Amygdala (tissue), 56 donors: ENCODE measurements at places on chromosomes 2 and 18.

- no peak for DNase-seq
These were observed 45.7 kb downstream of the ANKMY1 start for GRCh38 chr2:240512109-240512485.

DNA sequence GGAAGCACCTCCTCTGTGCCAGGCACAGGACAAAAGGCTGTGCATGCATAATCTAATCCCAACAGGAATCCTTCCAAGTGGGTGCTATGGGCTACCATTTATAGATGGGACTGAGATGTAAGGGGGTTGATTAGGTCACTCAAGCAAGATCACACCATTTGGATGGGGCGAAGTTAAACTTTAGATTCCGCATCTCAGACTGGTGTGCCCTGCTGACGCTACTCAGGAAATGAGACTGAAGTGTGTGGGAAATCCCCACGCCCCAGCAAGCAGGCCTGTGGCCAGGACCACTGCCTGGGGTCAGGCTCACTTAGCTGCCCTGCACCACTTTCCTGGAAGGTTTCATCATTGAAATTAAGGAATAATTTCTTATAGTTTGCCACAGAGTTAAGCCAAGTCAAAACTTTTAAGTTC lies 70.5 kb upstream of the PPP1CB start:
- no peak for DNase-seq

- no peak for DNase-seq
These were observed 154.1 kb upstream of the BOD1L2 start for GRCh38 chr18:56992777-56993176.

- no peak for DNase-seq
These were observed 31.1 kb upstream of the PPP1R1C start for GRCh38 chr2:181954538-181954883.

DNA sequence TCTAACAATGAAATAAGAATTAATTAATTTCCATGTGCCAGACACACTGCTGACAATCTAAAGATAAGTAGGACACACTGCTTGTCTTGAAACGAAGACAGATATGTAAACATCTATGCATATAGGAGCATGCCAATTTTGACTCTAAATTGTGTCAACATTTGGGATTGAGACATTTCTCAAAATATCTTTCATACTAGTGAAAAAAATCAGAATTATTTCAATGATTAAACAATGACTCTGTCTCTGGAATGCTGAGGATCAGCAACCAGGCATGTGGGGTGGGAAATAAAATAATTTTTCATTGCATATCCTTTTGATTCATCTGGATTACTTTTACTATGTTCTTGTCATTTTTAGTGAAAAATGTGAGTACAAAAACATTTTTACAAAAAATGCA lies 262.6 kb upstream of the SYT4 start:
- DNase-seq, result no peak

GRCh38 chr18:48179666-48180065 lies 229.5 kb downstream of the ZBTB7C start:
- no peak for DNase-seq

- no peak for DNase-seq
These were observed 133.4 kb downstream of the PID1 start for GRCh38 chr2:229137639-229138038.

DNA sequence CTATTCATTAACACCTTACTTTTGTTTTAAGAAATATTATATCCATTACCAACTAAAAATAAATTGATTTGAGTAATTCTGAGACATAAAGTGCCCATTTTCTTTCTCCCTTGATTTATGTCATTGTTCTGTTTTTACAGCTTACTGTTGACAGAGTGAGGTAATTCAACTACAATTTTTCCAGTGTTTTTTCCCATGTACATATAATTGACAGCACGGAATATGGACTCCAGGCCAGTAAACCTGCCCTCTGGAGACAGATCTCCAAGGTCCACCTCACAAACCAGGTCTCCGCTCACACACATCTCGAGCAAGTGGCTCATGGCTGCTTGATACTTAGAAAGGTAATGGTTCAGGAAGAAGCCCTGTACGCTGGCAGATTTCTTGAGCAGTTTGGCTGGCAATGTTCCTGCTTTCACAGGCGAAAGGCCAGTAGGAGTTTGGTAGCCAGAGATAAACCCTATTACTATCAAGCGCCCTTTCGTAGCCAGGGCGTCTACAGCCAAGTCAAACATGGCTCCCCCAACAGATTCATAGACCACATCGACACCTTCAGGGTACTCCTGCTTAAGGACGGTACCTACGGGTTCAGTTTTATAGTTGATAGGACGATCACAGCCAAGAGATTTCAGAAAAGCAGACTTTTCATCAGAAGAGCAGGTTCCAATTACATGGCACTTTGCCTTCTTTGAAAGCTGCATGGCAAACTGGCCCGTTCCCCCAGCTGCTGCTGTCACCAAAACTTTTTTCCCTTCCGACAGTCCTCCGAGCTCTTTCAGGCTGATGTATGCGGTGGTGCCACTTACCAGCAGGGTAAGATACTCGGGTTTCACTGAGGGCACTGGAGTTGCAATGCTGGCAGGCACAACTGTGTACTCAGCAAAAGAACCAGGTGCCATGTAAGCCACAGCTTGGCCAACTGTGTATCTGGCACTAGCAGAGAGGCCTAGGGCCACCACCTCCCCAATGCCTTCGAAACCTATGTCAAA lies 7.4 kb downstream of the PTGR3 start:
- no peak for DNase-seq

- no peak for DNase-seq
These were observed 607 bp downstream of the LAMA3 start for GRCh38 chr18:23689616-23690504.

DNA sequence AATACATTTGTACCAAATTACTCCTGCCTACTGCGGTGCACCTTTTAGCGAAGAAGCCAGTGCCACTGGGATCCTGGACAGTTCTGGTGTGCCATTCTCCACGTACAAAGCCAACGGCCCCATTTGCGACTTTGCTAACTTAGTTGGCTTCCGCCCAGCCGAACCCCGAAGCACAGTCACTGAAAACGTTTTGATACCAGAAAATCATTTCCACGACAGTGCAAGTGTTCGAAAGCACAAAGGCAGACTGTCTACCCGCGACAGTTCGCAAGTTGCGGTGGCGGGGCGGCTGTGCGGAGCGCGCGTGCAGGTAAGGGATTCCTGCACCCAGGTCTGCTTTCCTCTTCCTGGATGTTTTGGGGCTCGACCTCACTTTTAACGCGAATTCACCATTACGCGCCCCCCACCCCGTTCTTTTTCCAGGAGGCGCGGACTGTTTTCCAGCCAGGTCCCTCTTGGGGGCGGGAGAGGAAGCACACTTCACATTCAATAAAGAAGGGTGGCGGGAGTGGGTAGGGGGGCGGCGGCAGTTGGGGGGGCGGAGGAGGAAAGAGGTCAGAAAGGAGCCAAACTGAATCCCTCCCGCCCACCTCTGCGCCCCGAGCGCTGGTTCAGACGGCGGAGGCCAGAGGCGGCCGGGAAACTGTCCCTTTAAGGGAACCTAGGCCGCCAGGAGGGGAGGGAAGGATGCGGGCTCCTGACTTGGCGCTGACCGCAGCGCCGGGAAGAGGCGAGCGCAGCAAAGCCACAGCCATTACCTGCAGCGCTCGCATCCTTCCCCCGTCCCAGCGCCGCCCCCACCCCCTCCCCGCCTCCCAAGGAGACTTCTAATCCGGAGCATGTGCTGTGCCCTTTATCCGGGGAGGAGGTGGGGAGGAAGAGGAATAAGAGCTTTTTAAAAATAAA lies 107.4 kb upstream of the KCTD1 start:
- DNase-seq, result peak; percentile 69

DNA sequence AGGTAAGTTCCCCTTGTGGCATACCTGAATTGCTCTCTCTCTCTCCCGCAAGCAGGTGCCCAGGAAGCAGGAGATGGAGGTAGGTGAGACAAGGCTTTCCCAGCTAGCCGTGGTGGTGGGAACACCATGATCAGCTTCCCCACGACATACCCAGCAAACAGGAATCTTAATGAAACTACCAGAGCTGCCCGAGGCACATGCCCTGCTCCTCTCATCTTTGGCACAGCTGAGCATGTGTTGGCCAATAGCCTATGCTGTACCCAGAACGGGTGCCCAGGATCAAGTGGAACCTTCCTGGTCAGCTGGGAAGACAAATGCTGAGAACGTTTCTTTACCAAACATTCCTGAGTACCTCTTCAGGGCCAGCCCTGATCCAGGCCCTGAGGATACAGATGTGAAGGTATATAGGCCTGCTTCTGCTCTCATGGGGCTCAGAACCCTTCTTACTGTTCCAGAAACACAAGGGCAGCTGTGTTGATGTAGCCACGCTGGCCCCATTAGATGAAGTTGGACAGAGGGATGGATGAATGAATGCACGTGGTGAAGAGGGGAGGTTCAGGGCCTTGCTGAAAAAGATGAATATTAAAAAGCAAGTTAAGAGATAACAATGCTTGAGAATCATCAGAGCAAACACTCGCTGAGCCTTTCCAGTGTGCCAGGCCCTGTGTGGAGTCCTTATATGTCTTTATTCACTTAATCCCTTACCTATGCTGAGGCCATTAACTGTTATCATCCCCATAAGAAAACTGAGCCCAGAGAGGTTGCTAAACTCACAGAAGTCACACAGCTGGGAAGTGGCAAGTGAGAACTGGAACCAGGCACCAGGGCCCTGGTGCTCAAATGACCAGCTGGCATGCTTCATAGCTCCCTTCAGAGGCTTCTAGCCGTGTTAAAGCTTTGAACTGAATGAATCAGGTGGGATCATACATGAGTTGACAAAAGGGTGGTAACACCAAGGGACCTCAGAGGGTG lies 68.8 kb upstream of the TMEM247 start:
- DNase-seq, result no peak

GRCh38 chr18:13377496-13377895 lies 158.9 kb downstream of the LDLRAD4 start:
- DNase-seq, result no peak

- no peak for DNase-seq
These were observed 67.7 kb upstream of the ARHGAP28 start for GRCh38 chr18:6661692-6662415.
